ENCODE measurements at places on chromosomes 5 and 9. TPM values are rescaled to one million over a fixed set of nuclear protein-coding genes. Genes with fewer than 3 reads are reported as not detected.
A peak's percentile ranks its signal among the peaks of the same experiment; 100 is the strongest.

Gene BTNL8
- total RNA-seq, result 0.26 TPM

DNA sequence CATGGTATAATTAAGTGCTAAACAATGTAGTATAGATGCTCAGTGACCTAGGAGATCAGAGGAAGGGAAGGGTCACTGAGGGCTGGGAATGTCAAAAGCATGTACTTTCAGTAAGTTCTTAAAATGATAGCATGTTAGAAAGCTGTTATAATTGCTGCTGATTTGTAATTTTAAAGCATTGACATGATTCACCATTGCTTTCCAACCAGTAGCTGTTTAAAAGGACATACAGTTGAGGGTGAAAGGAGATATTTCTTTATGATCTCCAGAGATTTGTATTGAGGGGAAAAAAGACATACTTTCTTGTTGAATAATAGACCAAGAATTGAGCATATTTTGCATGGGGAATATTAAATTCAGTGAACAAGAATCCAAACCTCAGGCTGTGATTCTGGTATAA is 1.2 kb upstream of the SLC1A3 start:
- no peak overlapping the region for H3K4me3 ChIP-seq
- H3K36me3 ChIP-seq, result no peaks in the 10 kb centered on the region
- H3K4me1 ChIP-seq, result peaks cover 6% of the 10 kb centered on the region
- DNase-seq, result no peak
- H3K27me3 ChIP-seq, result no peaks in the 10 kb centered on the region
- H3K27ac ChIP-seq, result no peak overlapping the region

GRCh38 chr9:134555094-134555650 is 86.4 kb upstream of the COL5A1 start:
- H3K27me3 ChIP-seq, result no peaks in the 10 kb centered on the region
- H3K4me3 ChIP-seq, result no peak overlapping the region
- no peaks in the 10 kb centered on the region for H3K4me1 ChIP-seq
- no peak overlapping the region for H3K27ac ChIP-seq

Gene LRRC8A
- total RNA-seq, result 76.0 TPM

Gene PKD2L2
- total RNA-seq, result not detected

Gene SUSD3
- 9.0 TPM for total RNA-seq

DNA sequence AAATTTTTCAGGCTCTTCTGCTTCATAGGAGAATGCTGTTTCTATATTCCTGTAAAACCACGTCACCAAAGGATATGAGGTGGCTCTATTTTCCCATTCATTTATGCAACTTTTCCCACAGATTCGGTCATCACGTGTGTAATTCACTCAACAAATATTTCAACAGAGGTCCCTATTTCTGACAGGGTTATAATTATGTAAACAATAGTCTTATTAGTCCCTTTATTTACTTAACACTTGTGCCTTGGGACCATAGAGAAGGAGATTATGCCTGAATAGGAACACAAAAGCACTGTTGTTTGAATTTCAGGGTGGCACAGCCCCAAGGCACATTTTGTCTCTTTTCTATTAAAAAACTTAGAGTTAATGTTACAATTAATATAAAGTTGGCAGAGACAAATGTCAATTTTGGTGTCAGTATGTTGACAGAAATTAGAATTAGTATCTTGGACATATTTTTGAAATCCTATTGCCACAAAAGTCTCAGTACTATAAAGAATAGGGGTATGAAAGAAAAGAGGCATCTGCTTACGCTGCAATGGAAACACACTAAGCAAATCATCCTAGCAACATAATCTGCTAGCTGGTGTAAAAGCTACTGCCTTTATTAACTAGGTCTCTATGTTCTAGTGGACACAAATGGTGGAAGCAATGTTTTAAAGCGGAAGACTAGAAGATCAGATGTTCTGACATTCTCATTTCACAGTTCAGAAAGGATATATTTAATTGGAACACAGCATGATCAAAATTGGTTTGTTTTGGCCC is 229.1 kb upstream of the TBCA start:
- no peaks in the 10 kb centered on the region for H3K27me3 ChIP-seq
- H3K4me1 ChIP-seq, result no peaks in the 10 kb centered on the region
- no peak overlapping the region for H3K4me3 ChIP-seq
- no peaks in the 10 kb centered on the region for H3K36me3 ChIP-seq
- no peak overlapping the region for H3K27ac ChIP-seq
- DNase-seq, result no peak

DNA sequence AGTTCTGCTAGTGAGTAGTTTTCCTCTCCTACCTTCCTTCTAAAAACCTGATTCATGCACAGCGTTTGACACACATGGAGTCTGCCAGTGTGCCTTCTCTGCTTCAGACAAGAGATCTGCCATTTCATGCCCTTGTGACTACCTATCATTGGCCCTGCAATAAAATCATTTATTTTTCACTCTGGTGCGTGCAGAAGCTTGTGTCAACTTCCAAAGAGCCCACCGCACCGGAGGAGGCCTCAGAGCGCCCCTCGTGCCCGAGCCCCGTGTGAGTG is 13.7 kb downstream of the HNRNPH1 start:
- no peak overlapping the region for H3K4me3 ChIP-seq
- peaks cover 36% of the 10 kb centered on the region for H3K36me3 ChIP-seq
- no peak for DNase-seq
- H3K27ac ChIP-seq, result no peak overlapping the region
- no peaks in the 10 kb centered on the region for H3K27me3 ChIP-seq

Gene IRX1
- 3.6 TPM for total RNA-seq

DNA sequence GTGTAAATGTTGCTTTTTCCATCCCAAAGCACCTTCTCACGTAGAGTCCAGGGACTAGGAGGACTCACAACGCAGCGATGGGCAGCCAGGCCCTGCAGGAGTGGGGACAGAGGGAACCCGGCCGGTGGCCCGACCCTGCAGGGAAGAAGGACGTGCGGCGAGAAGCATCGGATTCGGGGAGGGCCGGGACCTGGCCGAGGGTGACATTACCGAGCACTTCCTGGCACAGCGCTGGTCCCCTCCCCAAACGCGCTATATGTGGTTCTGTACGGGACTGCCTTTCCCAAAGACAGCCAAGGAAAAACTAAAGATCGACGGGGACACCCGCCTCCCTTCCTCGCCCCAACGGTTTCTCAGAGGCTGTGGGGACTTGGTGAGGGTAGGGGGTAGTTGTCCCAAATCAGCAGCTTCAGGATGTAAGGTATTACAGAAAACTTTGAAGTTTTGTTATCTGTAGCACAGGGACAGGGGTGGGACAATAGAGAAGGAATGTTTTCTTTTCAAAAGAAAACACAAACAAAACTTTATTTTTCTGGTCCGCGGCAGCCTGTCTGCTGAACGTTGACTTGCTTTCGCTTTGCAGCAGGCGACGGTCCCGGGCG is 887 bp upstream of the MAP3K1 start:
- H3K4me3 ChIP-seq, result peak overlapping the region; percentile 88
- peaks cover 2% of the 10 kb centered on the region for H3K4me1 ChIP-seq
- no peaks in the 10 kb centered on the region for H3K36me3 ChIP-seq

Gene TSSK1B
- total RNA-seq, result not detected

- peaks cover 2% of the 10 kb centered on the region for H3K4me1 ChIP-seq
- H3K36me3 ChIP-seq, result peaks cover 17% of the 10 kb centered on the region
- H3K27ac ChIP-seq, result no peak overlapping the region
- no peak overlapping the region for H3K4me3 ChIP-seq
- H3K27me3 ChIP-seq, result no peaks in the 10 kb centered on the region
Observed at GRCh38 chr9:133950629-133951111, 41.5 kb downstream of the VAV2 start.

Gene IL5
- total RNA-seq, result not detected

Gene TMC1
- total RNA-seq, result 2.5 TPM

DNA sequence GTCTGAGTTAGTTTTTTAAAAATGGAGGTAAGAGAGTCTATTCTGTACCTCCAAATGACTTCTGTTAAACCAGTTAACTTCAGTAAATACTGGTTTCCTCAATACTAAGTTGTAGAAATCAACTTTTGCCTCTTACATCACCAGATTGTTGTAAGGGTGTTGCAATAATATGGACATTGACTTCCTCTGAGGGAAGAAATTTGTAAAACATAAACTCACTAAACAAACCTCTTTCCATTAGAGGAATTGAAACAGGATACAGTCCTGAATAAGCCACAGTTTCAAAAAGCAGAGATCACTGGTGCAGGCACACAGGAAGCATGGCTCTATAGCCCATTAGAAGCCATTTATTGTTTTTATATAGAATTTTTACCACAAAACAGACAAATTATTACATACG is 32.7 kb upstream of the SLCO6A1 start:
- no peak overlapping the region for H3K27ac ChIP-seq
- no peaks in the 10 kb centered on the region for H3K27me3 ChIP-seq
- H3K4me1 ChIP-seq, result no peaks in the 10 kb centered on the region
- no peak overlapping the region for H3K4me3 ChIP-seq
- H3K36me3 ChIP-seq, result no peaks in the 10 kb centered on the region
- DNase-seq, result no peak

DNA sequence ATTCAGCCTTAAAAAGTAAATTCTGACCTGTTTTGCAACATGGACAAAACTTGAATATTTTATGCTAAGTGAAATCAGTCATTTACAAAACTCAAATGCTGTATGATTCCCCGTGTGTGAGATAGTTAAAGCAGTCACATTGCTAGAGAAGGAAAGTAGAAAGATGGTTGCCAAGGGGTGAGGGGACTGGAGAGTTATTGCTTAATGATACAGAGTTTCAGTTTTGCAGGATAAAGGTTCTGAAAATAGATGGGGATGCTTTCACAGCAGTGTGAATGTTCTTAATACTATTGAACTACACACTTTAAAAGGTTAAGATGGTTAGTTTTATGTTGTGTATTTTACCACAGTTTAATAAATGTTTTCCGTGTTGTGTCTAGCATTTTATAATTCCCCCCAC is 51.2 kb downstream of the SGCD start:
- no peak for DNase-seq
- no peak overlapping the region for H3K4me3 ChIP-seq
- no peaks in the 10 kb centered on the region for H3K4me1 ChIP-seq
- no peaks in the 10 kb centered on the region for H3K36me3 ChIP-seq
- H3K27me3 ChIP-seq, result no peaks in the 10 kb centered on the region

Gene PCDHA6
- total RNA-seq, result 4.5 TPM

DNA sequence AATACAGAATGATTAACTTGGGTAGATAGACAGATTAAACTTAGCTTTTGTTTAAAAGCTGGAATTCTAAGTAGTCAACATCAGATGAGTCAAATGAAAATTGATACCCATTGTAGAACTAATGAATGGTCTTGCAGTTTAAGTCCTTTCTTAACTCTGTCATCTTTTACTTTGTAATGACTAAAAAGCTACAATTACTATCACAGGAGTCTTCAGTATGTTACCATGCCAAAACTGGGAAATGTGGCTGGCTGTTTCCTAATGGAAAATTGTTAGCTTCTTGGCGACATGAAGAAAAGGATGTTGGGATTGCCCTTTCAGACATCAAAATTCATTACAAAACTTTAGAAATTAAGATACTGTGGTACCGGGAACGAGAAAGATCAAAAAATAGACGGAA is 20.2 kb upstream of the ANXA1 start:
- no peaks in the 10 kb centered on the region for H3K36me3 ChIP-seq
- H3K4me3 ChIP-seq, result no peak overlapping the region
- no peaks in the 10 kb centered on the region for H3K27me3 ChIP-seq

GRCh38 chr9:34409154-34409553 is 32.5 kb upstream of the MYORG start:
- H3K27me3 ChIP-seq, result no peaks in the 10 kb centered on the region
- no peaks in the 10 kb centered on the region for H3K4me1 ChIP-seq
- no peaks in the 10 kb centered on the region for H3K36me3 ChIP-seq
- no peak overlapping the region for H3K4me3 ChIP-seq

DNA sequence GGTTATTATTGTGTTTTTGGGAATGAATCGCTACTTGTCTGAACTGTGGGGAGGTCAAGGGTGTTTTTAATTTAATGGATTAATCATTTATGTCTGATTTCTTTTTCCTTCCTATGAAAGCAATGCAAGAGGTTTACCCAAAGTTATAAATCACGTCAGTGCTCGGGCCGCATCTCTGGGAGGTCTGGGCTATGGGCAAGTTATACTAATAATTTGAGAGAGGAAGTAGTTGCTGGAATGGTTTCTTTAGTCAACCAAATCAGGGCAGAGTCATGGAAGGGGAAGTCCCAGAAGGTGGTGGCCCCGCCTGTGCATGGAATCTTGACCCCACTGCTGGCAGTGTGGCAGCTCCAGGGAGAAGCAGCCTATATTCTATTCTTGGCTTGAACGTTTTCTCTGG is 180.2 kb downstream of the HSPA4 start:
- no peak for DNase-seq
- no peak overlapping the region for H3K27ac ChIP-seq
- no peak overlapping the region for H3K4me3 ChIP-seq
